ENCODE measurements at places on chromosomes 12 and 14. TPM values are rescaled to one million over a fixed set of nuclear protein-coding genes. Genes with fewer than 3 reads are reported as not detected.

SMIM41 gene
- total RNA-seq: not detected

FSCB gene
- 0.10 TPM for total RNA-seq

GRCh38 chr14:40629144-40629543 is 977.5 kb upstream of the LRFN5 start:
- DNase-seq: no peak

GRCh38 chr12:104054681-104055346 is 4.8 kb upstream of the GLT8D2 start:
- DNase-seq: no peak

DNA sequence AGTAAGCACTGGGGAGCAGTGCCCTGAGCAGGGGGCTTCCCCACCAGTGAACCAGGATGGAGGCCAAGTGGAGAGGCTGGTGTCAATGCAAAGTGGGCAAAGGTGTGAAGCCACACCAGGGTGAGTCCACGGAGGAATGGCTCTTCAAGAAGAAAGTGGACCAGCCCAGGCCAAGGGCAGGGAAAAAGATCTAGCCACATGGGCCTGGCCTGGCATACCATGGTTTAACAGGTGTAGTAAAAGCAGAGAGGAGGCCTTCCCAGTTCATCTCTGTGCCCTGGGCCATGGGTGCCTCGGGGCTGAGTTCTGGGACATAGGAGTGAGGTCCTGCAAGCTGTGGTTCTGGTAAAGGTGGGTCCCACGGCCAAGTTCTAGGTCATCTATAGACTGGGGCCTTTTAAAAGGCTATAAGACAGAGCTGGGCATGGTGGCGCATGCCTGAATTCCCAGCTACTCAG is 153.4 kb downstream of the DPF3 start:
- DNase-seq: no peak

Measured in skin of body (tissue), 3 donors.